ENCODE measurements at places on chromosomes 6 and 20.

GRCh38 chr6:163461696-163462095, 47.2 kb downstream of the QKI start:
- no peak for DNase-seq

GRCh38 chr20:48075591-48076174, 290.4 kb upstream of the SULF2 start:
- DNase-seq = no peak

GRCh38 chr20:25856256-25856884, 159.7 kb upstream of the ZNF337 start:
- DNase-seq = no peak

DNA sequence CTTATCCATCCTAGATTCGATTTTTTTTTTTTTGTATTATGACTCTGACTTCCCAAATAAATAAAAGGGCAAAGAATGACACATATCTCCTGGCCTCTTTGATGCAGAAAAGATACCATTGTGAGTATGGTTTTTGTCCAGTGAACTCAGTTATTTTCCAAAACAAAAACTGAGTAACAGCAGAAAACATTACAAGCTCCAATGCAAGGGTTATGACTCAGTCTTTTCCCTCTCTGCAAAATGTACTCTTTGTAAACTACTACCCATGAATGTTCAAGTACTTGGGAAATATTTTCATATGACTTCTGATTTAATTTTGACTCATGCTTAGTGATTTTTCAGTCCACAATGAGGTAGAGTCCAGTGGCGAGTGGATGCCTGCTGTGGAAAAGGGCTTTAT, 355.3 kb downstream of the RNF144B start:
- DNase-seq = no peak

- DNase-seq = no peak
Measured at GRCh38 chr20:25016471-25016870, 23.9 kb upstream of the APMAP start.

DNA sequence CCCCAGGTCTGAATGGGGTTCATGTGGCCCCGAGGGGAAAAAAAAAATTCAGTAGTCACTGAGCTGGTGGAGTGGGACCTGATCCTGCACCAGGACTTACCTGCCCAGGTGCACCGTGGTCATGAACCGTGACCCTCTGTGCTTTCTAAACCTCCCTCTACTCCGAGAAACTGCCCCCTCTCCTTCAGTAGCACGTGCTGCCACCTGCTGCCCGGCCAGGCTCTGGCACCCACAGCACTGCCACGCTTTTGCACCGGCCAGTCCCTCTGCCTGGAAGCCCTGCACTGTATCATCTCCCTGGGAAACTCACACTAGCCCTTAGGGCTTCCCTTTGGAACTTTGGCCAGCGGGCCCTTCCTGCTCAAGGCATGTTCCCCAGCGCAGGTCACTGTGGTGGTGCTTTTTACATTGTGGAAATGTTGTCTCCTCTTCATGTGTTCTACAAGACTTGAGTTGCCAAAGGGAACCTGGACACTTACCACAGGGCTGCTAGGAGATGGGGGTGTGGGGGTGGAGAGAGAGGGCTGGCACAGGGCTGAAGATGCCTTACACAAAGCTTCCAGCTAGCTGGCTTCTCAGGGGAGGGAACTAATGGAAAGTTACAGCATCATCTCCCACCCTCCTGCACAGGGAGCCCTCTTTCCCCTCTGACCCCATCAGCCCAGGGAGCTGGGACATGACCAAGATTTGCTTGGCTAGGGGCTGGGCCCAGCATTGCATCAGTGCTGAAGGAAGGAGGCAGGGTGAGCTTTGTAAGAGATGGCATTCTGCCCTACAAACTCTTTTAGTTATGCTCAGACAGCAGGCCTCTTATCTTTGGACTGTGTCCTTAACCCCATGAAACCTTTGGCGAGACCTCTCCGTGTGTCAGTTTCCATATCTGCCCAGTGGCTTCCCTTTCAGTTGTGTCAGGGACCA, 2.5 kb upstream of the PTPRT start:
- DNase-seq = no peak

Data from fibroblast of skin of left quadriceps (primary cell).